ENCODE measurements at places on chromosomes 6 and 20. TPM values are rescaled to one million over a fixed set of nuclear protein-coding genes. Genes with fewer than 3 reads are reported as not detected.
A peak's percentile ranks its signal among the peaks of the same experiment; 100 is the strongest.

The BLTP3A gene
- total RNA-seq, result 18.4 TPM

The RSPO4 gene
- not detected for total RNA-seq

The SLC17A2 gene
- not detected for total RNA-seq

The RFX6 gene
- total RNA-seq, result not detected

The SPACA1 gene
- not detected for total RNA-seq

- H3K27me3 ChIP-seq, result peaks cover 26% of the 10 kb centered on the region
- no peak overlapping the region for H3K4me3 ChIP-seq
- H3K4me1 ChIP-seq, result no peaks in the 10 kb centered on the region
- H3K27ac ChIP-seq, result no peak overlapping the region
- H3K36me3 ChIP-seq, result no peaks in the 10 kb centered on the region
These were observed 26.8 kb downstream of the ZBTB9 start for GRCh38 chr6:33481192-33481591.

DNA sequence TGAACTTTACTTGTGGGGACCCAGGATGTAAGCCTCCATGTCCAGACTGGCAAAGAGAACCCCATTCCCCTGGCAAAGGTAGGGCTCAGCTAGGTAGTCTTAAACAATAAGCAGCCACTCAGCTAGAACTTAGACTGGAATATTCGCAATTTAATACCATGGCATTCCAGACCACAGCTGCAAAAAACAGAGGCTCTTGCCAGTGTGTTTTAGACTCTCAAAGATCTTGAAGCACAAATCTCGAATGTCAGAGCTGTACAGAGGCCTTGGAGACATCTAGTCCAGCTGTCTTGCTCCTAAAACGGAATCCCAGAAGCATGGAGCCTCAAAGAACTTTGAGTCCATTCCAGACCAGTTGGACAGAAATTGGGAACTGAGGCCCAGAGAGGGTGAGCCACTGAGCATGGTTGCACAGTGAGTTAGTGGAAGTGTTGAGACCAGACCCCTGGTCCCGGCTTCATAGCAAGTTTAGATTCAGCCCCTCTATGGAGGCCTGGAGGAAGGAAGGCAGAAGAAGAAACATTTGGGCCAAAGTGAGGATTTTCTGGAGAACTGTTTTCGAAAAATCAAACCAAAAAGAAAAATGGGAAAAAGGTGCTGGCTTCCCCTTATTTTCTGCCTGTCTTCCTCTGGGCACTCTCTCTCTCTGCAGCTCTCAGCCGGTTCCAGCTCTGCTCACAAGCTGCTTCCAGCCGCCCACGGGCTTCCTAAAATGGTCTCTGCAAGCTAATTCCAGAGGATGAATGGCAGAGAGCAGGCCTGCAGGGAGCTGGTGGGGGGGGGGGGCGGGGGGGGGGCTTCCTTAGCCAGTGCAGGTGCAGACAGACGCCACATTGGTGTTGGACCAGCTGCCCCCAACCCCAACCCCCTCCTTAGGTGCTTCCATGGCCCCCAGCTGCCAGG, 32.4 kb downstream of the AAR2 start:
- H3K27me3 ChIP-seq, result peaks cover 10% of the 10 kb centered on the region
- no peak overlapping the region for H3K4me3 ChIP-seq
- no peaks in the 10 kb centered on the region for H3K4me1 ChIP-seq
- H3K36me3 ChIP-seq, result no peaks in the 10 kb centered on the region
- DNase-seq, result peak; percentile 59
- H3K27ac ChIP-seq, result no peak overlapping the region

DNA sequence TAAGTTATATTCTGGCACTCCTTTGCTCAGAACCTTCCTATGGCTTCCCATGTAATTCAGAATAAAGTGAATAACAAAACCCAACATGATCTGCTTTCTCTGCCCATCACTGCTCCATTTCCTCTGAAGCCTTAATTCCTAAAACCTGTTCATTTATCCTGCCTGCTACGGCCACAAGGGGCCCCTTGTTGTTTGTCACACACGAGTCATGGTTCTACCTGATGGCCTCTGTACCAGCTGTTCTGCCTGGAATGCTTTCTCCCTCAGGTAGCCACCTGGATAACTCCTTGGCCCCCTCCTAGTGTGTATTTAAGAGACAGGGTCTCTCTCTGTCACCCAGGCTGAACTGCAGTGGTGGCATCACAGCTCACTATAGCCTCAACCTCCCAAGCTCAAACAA, 26.8 kb downstream of the ERGIC3 start:
- peaks cover 10% of the 10 kb centered on the region for H3K27me3 ChIP-seq
- no peak overlapping the region for H3K27ac ChIP-seq
- no peak overlapping the region for H3K4me3 ChIP-seq
- no peak for DNase-seq
- H3K4me1 ChIP-seq, result no peaks in the 10 kb centered on the region
- H3K36me3 ChIP-seq, result no peaks in the 10 kb centered on the region

DNA sequence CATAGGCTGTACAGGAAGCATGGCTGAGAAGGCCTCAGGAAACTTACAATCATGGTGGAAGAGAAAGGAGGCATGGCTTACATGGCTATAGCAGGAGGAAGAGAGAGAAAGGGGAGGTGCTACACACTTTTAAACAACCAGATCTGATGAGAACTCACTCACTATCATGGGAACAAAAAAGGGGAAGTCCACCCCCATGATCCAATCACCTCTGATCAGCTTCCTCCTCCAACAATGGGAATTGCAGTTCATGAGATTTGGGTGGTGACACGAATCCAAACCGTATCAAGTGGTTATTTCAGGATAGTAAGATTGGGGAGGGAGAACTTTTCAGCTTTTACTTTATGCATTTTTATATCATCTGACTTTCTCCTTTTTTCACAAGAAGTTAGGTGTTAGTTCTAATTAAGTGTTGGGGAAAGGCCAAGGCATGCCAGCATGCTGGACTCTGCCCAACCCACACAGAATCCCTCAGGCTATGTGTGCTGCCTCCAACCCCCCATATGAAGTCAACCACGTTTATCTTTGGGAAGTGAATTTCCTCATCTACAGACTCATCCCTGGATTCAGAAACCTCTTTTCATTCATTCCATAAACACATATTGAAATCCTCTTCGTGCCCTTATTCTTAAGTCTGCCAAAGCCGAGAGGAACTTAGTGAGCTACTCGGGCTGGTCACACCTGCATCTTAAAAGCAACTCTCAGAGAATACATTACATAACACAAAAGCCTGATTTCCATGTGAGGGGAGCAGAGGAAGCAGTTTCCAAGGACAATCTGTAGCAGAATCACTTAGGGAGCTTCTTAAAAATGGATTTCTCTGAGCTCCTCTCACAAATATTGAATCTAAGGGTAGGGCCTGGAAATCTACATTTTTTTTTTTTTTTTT, 16.7 kb upstream of the CLIC5 start:
- peaks cover 48% of the 10 kb centered on the region for H3K27me3 ChIP-seq
- H3K4me1 ChIP-seq, result no peaks in the 10 kb centered on the region
- no peaks in the 10 kb centered on the region for H3K36me3 ChIP-seq
- no peak overlapping the region for H3K27ac ChIP-seq

GRCh38 chr6:45212976-45213375, 115.2 kb upstream of the RUNX2 start:
- H3K36me3 ChIP-seq, result peaks cover 17% of the 10 kb centered on the region
- H3K27me3 ChIP-seq, result no peaks in the 10 kb centered on the region
- no peak for DNase-seq
- peaks cover 3% of the 10 kb centered on the region for H3K4me1 ChIP-seq

GRCh38 chr6:138722425-138723371, 50.9 kb upstream of the CCDC28A start:
- peak overlapping the region; percentile 73 for H3K27ac ChIP-seq
- no peaks in the 10 kb centered on the region for H3K36me3 ChIP-seq
- no peak overlapping the region for H3K4me3 ChIP-seq

- H3K27me3 ChIP-seq, result no peaks in the 10 kb centered on the region
- no peak for DNase-seq
- H3K36me3 ChIP-seq, result peaks cover 8% of the 10 kb centered on the region
- no peak overlapping the region for H3K4me3 ChIP-seq
These were observed 25.0 kb downstream of the HEBP2 start for GRCh38 chr6:138428944-138429598.

DNA sequence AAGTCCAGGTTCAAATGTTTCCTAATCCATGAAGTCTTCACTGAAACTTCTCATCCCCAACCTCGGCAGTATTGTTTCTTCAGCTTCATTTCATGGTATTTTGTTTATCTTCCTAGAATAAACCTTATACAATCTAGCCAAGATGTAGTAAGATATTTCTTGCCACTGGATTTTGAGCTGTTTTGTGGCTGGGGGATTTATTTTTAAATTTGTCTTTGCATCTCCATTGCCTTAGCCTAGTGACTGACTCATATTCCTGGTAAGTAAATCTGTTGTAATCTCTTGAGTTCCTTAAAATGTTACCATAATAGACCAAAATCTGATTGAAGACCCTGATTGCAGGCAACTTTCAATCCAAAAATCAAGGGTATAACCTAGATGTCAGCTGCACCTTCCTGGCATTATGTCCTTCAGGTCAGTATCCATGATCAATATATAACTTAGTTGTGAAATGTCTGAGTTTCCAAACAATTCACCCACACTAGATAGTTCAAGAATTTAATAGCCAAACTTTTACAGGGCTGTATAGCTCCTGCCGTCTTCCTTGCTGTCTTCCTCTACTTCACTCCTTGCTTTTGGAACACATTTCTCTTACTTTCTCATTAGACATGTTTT, 4.7 kb upstream of the TRMT11 start:
- no peak for DNase-seq
- H3K27ac ChIP-seq, result no peak overlapping the region
- peaks cover 10% of the 10 kb centered on the region for H3K36me3 ChIP-seq
- no peaks in the 10 kb centered on the region for H3K27me3 ChIP-seq
- H3K4me3 ChIP-seq, result no peak overlapping the region

GRCh38 chr6:105199711-105200110, 19.9 kb upstream of the POPDC3 start:
- peaks cover 3% of the 10 kb centered on the region for H3K4me1 ChIP-seq
- no peak overlapping the region for H3K4me3 ChIP-seq
- no peaks in the 10 kb centered on the region for H3K36me3 ChIP-seq

- H3K4me3 ChIP-seq, result no peak overlapping the region
- H3K27ac ChIP-seq, result no peak overlapping the region
- H3K4me1 ChIP-seq, result peaks cover 7% of the 10 kb centered on the region
- no peaks in the 10 kb centered on the region for H3K36me3 ChIP-seq
These were observed 69.5 kb downstream of the MRAP2 start for GRCh38 chr6:84103029-84103428.

GRCh38 chr6:33949877-33950435, 146.2 kb upstream of the MLN start:
- H3K27me3 ChIP-seq, result peaks cover 42% of the 10 kb centered on the region
- no peak for DNase-seq
- H3K36me3 ChIP-seq, result no peaks in the 10 kb centered on the region
- H3K4me3 ChIP-seq, result no peak overlapping the region
- no peak overlapping the region for H3K27ac ChIP-seq

DNA sequence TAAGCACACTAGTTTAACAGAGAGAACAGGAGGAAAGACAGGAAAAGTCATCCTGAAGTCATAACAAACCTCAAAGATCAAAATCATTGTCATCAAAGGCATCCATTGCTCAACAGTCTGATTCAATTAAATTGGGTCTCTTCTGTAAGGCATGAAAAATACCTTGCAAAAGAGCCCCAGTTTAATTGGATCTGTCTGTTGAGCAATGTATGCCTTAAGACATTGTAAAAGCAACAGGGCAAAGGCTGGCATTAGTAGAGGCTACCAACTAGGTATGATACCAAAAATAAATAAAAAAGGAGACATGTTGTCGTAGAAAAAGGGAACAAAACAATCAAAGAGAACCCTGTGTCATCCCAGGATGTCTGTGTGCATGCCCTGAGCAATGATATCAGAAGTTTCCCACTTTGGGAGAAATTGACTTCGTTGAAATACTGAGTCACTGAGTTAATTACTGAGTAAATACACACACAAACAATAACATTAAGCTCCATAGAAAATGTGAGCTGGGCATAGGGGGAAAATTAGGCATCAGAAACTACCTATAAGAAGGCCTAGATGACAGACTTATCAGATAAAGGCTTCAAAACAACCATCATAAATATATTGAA, 1013.8 kb upstream of the CITED2 start:
- peaks cover 8% of the 10 kb centered on the region for H3K36me3 ChIP-seq
- DNase-seq, result no peak
- H3K4me3 ChIP-seq, result no peak overlapping the region
- no peaks in the 10 kb centered on the region for H3K27me3 ChIP-seq
- H3K4me1 ChIP-seq, result peaks cover 23% of the 10 kb centered on the region
- no peak overlapping the region for H3K27ac ChIP-seq

- no peak for DNase-seq
- no peaks in the 10 kb centered on the region for H3K27me3 ChIP-seq
- H3K36me3 ChIP-seq, result no peaks in the 10 kb centered on the region
- H3K4me3 ChIP-seq, result peak overlapping the region; percentile 22
- H3K4me1 ChIP-seq, result peaks cover 34% of the 10 kb centered on the region
- peak overlapping the region; percentile 52 for H3K27ac ChIP-seq
These were observed 260.0 kb upstream of the SUPT3H start for GRCh38 chr6:45637611-45638257.

DNA sequence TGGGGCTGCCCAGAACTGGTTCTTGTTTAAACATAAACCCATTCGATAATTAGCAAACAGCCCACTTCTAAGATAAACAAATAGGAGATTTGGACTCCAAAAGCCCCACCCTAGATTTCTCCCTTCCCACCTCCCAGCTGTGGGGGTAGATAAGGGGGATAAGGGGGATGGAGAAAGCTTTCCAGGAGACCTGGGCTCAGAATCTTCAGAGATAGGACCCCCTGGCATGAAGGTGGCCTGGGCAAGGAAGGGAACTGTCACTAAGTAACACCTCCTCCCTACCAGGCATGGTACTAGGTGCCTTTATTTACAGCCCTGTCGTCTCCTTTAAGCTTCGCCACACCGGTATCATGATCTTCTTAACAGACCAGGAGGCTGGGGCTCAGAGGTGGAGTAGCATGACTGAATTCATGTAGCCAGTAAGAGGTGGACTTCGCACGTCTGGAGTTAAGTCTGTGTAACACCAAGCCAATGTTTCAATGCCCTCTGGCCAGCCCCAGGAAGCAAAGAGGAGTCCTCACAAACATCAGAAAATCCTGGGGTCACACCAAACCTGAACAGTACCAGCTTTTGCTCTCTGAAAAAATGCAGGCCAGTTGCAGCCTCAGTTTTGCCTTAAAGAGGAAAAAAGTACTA, 4.6 kb downstream of the SDC4 start:
- H3K27me3 ChIP-seq, result no peaks in the 10 kb centered on the region
- peaks cover 2% of the 10 kb centered on the region for H3K36me3 ChIP-seq
- H3K4me3 ChIP-seq, result no peak overlapping the region
- DNase-seq, result no peak
- H3K27ac ChIP-seq, result peak overlapping the region; percentile 89

DNA sequence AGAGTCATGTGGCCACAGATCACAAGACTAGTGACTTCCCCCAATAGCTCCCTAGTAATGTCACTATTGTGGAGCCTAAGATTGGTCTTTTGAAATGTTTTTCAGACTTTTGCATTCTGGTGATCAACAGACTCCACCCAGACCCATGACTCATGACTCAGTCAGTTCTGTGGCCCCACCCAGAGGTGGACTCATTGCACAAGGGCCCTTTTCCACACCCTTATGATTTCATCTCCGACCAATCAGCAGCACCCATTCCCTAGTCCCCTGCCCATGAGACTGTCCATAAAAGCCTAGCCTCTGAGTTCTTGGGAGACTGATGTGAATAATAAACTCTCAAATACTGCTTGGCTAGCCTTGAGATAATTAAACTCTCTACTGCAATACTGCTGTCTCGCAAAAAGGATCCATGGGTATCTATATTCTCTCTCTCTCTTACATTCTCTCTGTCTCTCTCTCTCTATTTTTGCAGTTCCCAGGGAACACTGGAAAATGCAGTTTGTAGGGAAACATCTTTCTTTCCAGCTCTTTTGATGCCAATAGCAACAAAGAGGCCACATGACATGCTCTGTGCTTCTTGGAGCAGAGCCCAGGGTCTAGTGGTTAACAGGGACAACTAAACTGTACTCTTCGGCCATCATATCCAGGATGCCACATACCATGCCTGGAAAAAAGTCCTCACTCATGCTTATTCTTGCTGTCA, 71.3 kb upstream of the IYD start:
- H3K4me3 ChIP-seq, result no peak overlapping the region
- H3K36me3 ChIP-seq, result peaks cover 5% of the 10 kb centered on the region
- H3K27me3 ChIP-seq, result no peaks in the 10 kb centered on the region
- peaks cover 5% of the 10 kb centered on the region for H3K4me1 ChIP-seq
- H3K27ac ChIP-seq, result no peak overlapping the region
- DNase-seq, result no peak
